Hematopoietic multipotent progenitor cell (in vitro differentiated cells): ENCODE measurements at places on chromosomes 12 and 14.

GRCh38 chr12:121807642-121808347 is 4.0 kb downstream of the SETD1B start:
- DNase-seq: no peak

- no peak for DNase-seq
Measured at GRCh38 chr12:92055877-92056276, 89.8 kb downstream of the BTG1 start.

DNA sequence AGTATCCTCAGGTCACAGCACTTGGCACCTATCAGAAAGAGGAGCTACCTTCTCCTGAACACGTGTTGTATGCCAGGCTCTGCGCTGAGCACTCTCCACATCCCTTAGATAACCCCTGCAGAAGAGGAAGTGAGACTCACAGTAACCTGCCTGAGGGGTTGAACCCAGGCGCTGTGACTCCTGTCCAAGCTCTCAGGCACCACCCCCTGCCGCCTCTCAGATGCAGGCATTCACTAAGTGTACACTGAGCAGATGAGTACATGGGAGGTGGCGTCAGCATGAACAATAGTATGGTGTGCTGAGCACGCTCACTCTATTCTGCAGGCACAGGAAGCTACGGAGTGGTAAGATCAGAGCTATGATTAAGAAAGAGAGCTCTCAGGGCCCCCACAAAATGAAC is 21.0 kb upstream of the RIC8B start:
- no peak for DNase-seq

GRCh38 chr14:102283631-102284129 is 21.3 kb downstream of the MOK start:
- DNase-seq: no peak

GRCh38 chr12:120249875-120250795 is 15.4 kb downstream of the PXN start:
- DNase-seq: no peak
